ENCODE measurements at places on chromosomes 11 and 22. TPM values are rescaled to one million over a fixed set of nuclear protein-coding genes. Genes with fewer than 3 reads are reported as not detected.

The GPHA2 gene
- total RNA-seq = 0.97 TPM

The F2 gene
- total RNA-seq = not detected

DNA sequence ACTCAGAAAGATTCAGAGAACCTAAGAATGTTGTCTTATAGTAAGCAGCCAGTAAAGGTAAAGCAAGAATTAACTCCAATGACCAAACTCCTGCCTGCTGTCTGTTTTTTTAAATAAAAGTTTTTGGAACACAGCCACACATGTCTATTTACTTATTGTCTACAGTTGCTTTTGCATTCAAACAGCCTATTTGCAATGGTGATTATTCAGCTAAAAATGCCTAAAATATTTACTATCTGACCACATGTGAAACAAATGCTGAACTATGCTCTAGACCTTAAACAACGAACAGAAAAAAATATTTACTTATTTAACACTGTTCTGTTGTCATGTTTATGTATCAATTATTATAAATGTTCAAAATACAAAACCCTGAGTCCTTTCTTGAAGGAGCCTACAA, 1246.6 kb downstream of the FAM181B start:
- no peak for DNase-seq
- no peak overlapping the region for H3K27ac ChIP-seq
- no peak overlapping the region for H3K4me3 ChIP-seq
- no peaks in the 10 kb centered on the region for H3K27me3 ChIP-seq
- no peaks in the 10 kb centered on the region for H3K36me3 ChIP-seq

DNA sequence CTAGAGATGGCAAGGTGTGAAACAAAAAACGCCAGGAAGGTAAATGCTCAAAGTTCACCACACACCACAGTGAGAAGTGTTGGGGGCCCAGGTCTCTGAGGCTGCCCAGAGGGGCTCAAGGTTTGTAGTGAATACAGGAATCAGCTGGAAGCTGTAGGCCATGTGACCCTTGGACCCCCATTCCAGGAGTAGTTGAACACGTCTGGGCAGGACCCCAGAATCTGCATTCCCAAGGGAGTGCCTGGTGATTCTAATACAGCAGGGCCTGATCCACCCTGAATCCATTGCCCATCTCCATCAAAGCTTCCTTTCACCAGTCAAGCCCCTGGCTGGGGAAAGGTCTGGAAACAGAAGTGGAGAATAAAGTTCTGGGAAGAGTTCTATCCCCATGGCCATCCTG, 70.8 kb upstream of the B3GAT1 start:
- no peak overlapping the region for H3K4me3 ChIP-seq
- no peak overlapping the region for H3K27ac ChIP-seq
- no peaks in the 10 kb centered on the region for H3K27me3 ChIP-seq
- no peaks in the 10 kb centered on the region for H3K4me1 ChIP-seq
- no peak for DNase-seq

All from H1 (cell line).